ENCODE measurements at places on chromosomes 4 and X.

DNA sequence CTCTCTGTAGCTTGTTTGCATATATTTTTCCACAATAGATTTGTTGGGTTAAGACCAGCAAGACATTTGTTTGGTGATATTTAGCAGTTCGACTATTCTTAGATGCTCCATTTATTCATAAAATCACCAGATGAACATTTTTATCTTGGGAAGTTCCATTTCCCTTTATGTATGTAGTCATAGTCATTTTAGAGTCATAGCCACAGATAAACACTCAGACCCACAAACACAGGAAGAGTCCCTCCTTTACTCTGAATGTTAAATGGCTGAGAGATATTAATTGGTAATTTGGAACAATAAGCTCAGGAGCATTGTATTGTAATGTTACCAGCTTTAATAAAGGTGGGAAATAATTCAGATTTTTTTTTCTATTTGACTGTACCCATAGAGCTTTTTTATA is 1608.7 kb downstream of the STIM2 start:
- DNase-seq = no peak

GRCh38 chr4:158903079-158903456 is 134.2 kb downstream of the FNIP2 start:
- no peak for DNase-seq

- no peak for DNase-seq
These were observed 275.8 kb upstream of the CLNK start for GRCh38 chr4:10960389-10960788.

- DNase-seq = peak; percentile 49
These were observed 52.1 kb downstream of the LEF1 start for GRCh38 chr4:108116423-108117168.

DNA sequence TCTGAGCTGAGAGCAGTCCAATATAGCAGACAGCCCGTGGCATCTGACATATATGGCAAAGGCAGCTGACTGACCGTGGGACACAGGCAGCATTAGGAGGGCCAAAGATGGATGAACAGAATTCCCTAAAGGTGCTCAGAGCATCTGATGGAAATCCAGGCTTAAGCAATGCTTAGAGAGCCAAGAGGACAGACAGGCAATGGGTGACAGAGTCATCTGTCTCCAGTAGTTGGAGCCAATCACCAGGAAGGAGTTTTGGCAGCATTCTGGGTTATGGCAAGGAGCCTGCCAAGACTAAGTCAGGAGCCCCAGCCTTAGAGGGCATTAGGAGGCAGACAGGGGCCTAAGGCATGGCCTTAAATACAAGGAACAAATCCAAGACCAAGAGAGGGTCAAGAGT is 153.3 kb upstream of the USP9X start:
- no peak for DNase-seq

GRCh38 chr4:34412911-34413310 is 1831.4 kb downstream of the ARAP2 start:
- DNase-seq = no peak

- DNase-seq = peak; percentile 24
These were observed 18.8 kb upstream of the CHRNA9 start for GRCh38 chr4:40316333-40316781.

- DNase-seq = no peak
These were observed 276.0 kb downstream of the C4orf33 start for GRCh38 chr4:129371926-129372325.

DNA sequence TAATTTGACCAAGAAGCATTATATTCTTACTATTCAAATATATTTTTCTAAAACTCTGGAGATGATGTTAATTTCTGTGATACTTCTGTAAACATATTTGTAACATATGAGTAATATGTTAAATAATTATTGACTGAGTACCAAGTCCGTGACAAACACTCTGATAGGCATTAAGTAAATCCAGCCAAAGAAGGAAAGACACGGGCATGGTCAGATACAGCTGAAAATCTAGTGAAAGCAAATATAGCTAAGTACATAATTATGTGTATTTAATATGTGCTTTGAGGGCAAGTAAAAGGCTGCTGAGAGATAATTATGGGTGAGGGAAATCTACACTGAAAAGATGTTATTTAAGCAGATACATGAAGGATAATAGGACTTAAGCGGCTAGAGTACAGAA is 1263.6 kb upstream of the ADGRL3 start:
- no peak for DNase-seq

GRCh38 chrX:118968031-118968430 is 6.4 kb upstream of the LONRF3 start:
- no peak for DNase-seq

GRCh38 chr4:54645830-54646229 is 11.9 kb upstream of the KIT start:
- DNase-seq = no peak

- no peak for DNase-seq
These were observed 49.7 kb upstream of the TMEM154 start for GRCh38 chr4:152729466-152729865.

DNA sequence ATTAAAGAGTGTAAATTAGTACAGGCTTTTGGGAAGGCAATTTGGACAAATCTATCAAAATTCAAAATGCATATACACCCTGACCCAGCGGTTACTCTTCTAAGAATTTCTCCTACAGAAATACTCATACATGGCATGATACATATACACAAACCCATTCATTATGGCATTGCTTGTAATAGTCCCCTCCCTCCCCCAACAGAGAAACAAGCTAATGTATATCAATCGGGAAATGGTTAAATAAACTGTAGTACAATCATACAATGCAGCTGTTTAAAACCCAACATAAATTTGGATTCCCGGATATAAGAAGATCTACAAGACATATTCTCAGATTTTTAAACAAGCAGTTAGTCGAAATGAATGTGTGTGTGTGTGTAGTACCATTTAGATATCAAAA is 808 bp downstream of the HUWE1 start:
- peak; percentile 18 for DNase-seq

GRCh38 chr4:3220476-3221183 is 28.3 kb upstream of the MSANTD1 start:
- DNase-seq = no peak

DNA sequence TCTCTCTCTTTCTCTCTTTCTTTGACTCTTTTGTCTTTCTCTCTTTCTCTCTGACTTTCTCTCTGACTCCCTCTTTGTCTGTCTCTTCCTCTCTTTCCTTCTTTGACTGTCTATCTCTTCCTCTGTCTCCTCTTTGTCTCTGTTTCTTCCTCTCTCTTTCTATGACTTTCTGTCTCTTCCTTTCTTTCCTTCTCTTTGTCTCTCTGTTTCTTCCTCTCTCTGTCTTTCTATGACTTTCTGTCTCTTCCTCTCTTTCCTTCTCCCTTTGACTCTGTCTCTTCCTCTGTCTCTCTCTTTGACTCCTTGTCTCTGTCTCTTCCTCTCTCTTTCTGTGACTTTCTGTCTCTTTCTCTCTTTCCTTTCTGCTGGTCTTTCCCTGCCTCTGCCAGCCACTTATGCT is 38.7 kb downstream of the HNRNPD start:
- DNase-seq = no peak

- peak; percentile 56 for DNase-seq
These were observed 11.8 kb upstream of the ZNF630 start for GRCh38 chrX:48083212-48083611.

DNA sequence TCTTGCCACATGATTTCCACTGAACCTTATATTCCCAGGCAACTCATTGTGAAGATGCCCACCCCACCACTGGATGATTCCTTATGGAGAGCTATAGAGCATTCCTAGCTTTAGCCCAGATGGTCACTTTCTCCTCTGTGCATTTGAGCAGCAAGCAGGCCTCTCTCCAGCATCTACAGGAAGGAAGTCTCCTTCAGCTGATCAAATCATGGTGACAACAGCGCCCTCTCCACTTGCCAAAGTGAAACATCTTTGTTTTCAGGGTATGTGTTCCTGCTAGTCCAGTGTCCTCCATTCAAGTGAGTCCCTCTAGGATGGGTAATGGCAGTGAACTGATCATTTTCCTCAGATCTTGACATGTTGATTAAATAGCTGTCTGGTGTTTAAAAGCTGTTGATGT is 10.9 kb upstream of the SYTL5 start:
- DNase-seq = no peak

GRCh38 chr4:153239409-153239808 is 35.2 kb downstream of the TRIM2 start:
- DNase-seq = no peak

GRCh38 chr4:55253948-55254593 is 92.0 kb upstream of the SRD5A3 start:
- no peak for DNase-seq

- peak; percentile 46 for DNase-seq
These were observed 49.2 kb downstream of the ENPP6 start for GRCh38 chr4:184168406-184169019.

GRCh38 chr4:182143822-182144625 is 99.2 kb upstream of the TENM3 start:
- DNase-seq = no peak

DNA sequence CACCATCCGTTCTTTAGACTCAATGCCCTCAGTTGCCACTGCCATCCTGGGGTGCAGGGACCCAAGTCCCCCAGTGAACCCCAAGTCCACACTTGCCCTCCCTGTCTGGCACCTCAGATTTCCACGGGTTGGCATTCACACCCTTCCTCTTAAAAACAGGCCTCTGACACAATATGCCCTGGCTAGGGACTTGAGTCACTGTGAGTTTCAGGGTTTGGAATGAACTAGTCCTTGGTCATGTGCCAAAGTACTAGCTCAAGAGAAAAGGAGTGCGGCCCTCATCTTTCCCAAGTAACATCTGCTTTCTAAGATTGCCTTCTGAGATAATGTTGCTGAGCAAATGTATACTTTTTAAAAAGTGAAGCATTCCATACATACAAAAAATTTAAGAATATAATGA is 134.0 kb downstream of the MID1 start:
- no peak for DNase-seq

DNA sequence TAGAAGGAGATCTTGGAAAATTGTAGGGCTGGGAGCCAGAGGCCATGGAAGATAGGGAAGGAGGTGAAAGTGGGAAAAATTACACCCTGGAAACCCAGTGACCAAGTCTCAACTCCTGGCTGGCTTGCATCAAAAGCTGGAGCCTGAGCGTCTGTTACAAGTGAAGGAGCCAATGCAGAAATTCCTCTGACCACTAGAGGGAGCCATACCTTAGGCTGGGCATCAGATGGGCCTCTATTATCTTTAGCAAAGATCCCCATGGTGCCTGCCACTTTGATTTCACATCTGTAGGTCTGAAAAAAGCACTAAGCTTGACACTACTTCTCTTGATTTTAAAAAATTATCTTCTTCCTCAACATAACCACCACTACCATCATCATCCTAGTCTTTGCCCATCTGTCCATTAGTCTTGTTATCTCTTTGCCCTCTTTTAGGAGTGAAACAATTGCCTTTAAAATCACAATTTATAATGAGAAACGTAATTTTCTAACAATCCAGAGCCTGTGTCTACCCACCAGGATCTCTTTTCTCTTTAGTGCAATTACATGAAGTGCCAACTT is 62.9 kb downstream of the ANAPC4 start:
- DNase-seq = peak; percentile 78

GRCh38 chrX:119272882-119273419 is 36.9 kb downstream of the PGRMC1 start:
- no peak for DNase-seq

DNA sequence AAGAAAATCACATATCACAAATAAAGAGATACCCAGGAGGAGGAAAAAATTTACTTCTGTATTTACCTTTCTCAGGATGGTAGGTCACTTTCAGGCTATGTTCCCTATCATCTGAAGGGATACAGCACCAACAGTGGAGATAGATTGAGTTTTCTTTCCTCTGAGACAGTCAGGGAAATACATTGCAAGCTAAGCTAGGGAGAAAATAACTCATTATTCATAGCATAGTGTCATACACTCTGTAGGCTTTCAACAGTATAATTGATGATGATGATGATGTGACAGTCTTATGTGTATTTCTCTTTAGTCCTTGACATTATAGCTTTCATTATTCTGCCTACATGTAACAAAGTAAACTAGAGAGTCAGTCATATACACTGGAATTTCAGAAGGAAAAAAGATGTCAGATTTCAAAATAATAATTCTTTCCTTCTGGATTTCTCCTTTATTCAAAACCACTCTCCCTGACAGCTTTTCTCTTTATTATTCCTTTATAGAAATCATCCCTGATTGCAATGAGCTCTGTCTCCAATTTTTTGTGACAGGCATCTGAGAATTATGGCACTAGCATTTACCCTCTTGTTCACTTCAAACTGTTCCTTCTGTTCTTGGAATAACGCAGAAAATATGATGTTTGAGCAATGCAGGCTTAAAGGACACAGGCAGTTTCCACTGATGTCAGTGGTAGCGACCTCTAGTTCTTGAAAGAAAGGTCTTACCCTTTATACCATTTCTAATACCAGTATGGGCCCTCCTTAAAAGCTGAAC is 169.1 kb upstream of the EPHA5 start:
- DNase-seq = no peak

DNA sequence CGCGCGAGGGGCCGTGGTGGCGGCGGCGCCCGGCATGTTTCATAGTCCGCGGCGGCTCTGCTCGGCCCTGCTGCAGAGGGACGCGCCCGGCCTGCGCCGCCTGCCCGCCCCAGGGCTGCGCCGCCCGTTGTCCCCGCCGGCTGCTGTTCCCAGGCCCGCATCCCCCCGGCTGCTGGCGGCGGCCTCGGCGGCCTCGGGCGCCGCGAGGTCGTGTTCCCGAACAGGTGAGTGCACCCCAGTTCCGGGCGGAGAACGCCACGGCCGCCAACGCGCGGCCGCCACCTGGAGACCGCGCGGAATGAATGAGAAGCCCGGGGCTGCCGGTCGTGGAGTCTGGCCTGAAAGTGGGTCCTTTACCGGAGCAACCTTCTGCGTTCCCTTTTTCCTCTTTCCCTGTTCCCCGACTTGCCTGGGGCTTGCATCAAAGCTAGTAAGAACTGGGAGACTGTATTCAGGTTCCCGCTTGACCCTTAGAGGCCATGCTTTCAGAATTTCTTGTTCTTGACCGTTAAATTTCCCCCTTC is 429 bp downstream of the NOCT start:
- DNase-seq = peak; percentile 78

DNA sequence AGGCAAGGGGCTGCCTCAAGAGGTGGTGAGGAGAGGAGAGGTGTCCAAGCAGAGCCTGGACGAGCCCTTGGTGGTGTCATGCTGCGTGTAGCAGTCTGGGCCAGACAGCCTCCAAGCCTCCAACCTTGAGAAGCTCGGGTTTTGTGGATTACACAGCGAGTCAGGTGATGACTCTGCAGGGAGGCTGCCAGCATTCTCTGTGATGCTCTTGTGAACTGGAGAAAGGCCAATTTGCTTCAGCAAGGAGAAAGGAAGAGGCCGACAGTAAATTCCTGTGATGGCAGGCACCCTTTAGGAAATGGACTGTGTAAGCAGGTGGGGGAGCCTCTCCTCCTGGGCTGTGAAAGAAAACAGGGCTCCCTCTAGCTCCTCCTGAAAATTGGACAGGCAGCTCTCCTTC is 36.0 kb upstream of the CD99L2 start:
- DNase-seq = no peak

- peak; percentile 88 for DNase-seq
These were observed at the start of gene TMEM156 for GRCh38 chr4:39032218-39033085. Gene TMEM156 (minus strand): TSS chr4:39032409. CDS start chr4:39032313, 96 bp downstream.

- DNase-seq = no peak
These were observed 652.2 kb upstream of the DIPK2B start for GRCh38 chrX:45852884-45853283.

GRCh38 chr4:141899541-141899940 is 263.2 kb downstream of the IL15 start:
- no peak for DNase-seq

- DNase-seq = no peak
These were observed 209.2 kb downstream of the ADAM29 start for GRCh38 chr4:175127314-175127713.

- no peak for DNase-seq
These were observed 35.0 kb downstream of the SHROOM3 start for GRCh38 chr4:76470064-76470463.

GRCh38 chr4:183469285-183469684 is 24.8 kb downstream of the CDKN2AIP start:
- no peak for DNase-seq
